ENCODE measurements at places on chromosomes 7 and 10.

GRCh38 chr7:139574618-139575337, 51.3 kb downstream of the CLEC2L start:
- DNase-seq = no peak

GRCh38 chr7:10596827-10597226, 376.8 kb upstream of the PHF14 start:
- no peak for DNase-seq

DNA sequence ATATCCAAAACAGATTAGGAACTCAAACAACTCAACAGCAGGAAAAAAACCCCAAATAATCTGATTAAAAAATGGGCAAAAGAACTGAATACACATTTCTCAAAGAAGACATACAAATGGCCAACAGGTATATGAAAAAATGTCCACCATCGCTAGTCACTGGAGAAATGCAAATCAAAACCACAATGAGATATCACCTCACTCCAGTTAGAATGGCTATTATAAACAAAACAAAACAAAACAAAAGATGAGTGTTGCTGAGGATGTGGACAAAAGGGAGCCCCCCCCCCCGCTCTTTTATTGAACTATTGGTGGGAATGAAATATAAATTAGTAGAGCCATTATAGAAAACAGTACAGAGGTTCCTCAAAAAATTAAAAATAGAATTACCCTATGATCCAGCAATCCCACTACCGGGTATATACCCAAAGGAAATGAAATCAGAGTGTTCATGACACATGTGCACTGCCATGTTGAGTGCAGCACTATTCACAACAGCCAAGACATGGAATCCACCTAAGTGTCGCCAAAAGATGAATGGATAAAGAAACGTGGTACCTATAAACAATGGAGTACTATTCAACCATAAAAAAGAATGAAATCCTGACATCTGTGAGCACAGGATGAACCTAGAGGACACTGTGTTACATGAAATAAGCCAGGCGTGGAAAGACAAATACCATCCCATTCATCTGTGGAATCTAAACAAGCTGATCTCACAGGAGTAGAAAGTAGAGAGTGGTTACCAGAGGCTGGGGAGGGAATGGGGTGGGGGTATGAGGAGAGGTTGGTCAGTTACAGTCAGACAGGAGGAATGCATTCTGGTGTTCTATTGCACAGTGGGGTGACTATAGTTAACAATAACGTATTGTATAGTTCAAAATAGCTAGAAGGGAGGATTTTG, 78.1 kb upstream of the RHEB start:
- DNase-seq = no peak

- no peak for DNase-seq
Measured at GRCh38 chr10:78451592-78451991, 417.9 kb downstream of the RPS24 start.

DNA sequence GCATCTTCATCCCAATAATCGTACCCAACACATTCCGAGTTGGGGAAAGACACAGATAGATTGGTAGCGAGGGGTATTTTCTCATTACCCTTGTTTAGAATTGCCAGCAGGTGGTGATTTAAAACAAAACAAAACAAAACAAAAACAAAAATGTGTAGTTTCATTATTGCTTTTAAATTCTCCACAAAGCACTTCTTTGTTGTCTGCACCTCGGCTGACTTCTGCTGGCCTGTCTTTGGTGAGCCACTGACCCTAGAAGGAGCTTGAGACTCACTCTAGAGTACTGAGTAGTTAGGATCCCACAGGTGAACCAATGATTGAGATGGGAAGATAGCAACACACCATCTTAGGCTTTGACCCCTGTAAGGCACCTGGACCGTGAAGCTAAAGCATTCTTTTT, 105.4 kb upstream of the BET1 start:
- no peak for DNase-seq

GRCh38 chr7:39686261-39686924, 63.0 kb downstream of the RALA start:
- DNase-seq = no peak

DNA sequence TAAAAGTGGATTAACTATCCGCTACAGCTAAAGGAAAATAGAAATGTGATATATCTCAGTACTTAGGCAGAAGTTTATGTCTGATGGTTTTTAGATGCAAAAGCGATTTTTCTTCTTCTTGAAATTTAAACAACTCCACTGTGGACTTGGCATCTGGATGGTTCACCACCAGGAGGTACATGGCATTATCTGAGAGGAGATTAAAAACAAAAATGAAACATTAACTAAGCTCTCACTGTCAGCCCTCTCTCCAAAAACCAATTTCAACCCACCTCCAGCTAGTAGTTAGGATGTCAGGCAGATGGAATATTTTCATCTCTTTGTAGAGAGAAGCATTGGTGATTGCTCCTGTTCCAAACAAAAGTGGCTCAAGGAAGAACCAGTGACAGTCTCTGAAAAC, 12.9 kb downstream of the PON1 start:
- no peak for DNase-seq

GRCh38 chr10:79275105-79275430, 72.2 kb upstream of the PPIF start:
- DNase-seq = no peak

DNA sequence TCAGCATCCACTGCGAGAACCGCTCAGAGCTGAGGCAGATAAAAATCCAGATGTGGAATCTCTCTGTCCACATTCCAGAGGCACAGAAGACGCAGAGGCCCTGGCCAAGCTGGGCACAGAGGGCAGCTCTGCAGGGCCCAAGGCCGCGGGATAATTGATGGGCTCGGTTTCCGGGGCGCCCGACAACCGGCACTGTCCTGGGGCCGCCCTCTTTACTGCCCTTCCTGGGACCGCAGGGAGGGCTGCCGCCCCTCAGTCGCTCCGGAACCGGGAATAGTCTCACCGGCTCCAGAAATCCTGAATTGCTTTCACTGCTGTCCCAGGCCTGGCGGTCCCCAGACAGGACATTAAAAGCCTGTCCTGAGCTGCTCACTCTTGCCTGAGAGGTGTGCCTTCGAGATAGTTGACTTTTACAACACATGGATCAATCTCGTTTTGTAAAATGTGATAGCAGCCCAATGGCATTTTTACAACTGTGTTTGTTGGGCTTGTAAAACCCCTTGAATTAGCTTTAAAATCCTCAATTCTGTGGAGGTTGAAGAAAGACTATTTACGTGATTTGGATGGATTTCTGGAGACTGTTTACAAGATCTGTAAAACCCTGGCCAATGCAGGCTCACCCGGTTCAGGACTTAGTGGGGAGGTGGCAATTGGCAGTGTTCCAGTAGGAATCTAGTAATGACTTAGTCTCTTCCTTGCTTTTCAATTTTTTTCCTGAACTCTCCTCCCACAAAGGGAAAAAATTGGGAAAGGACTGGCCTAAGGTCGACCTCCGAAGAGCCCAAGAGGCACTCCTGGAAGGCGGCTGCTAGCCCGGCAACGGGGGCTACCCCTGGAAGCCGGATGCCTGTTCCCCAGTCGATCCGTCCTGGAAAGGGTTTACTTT, 1.4 kb upstream of the HOXA6 start:
- DNase-seq = no peak

- DNase-seq = no peak
Measured at GRCh38 chr10:110994406-110995086, 75.1 kb downstream of the SHOC2 start.

- DNase-seq = peak; percentile 4
Measured at GRCh38 chr10:84608126-84608525, 279.7 kb downstream of the CCSER2 start.

Measured in RPMI8226 (cell line).